ENCODE measurements at places on chromosomes 4 and X. TPM values are rescaled to one million over a fixed set of nuclear protein-coding genes. Genes with fewer than 3 reads are reported as not detected.

The TRIM60 gene
- not detected for total RNA-seq

The MAMLD1 gene
- 51.7 TPM for total RNA-seq

The NALF2 gene
- total RNA-seq, result 2.1 TPM

GRCh38 chrX:79623098-79623762 is 256.1 kb upstream of the ITM2A start:
- no peak for DNase-seq
- no peaks in the 10 kb centered on the region for H3K36me3 ChIP-seq
- no peaks in the 10 kb centered on the region for H3K27me3 ChIP-seq
- no peaks in the 10 kb centered on the region for H3K4me1 ChIP-seq
- no peak overlapping the region for H3K27ac ChIP-seq
- no peak overlapping the region for H3K4me3 ChIP-seq

DNA sequence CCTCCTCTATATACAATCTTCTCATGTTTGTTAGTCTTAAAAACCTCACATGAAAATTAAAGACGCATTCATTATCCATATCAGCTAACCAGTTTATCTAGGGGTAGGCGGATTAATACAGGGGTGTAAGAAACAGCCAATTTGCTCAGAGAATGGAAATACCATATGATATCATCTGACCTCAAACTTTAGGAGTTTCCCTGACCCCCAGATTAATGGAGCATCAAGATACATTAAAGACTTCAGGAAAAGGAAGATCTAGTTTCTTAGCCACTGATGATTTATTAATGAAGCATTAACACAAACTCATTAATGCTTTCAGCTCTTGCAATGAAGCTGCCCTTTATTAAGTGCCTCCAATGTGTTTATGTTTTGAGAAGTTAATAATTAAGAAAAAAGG is 67.5 kb downstream of the CAMK2D start:
- H3K36me3 ChIP-seq, result no peaks in the 10 kb centered on the region
- DNase-seq, result no peak
- H3K27ac ChIP-seq, result no peak overlapping the region
- H3K27me3 ChIP-seq, result no peaks in the 10 kb centered on the region
- no peaks in the 10 kb centered on the region for H3K4me1 ChIP-seq
- H3K4me3 ChIP-seq, result no peak overlapping the region

GRCh38 chrX:121836000-121836399 is 788.6 kb downstream of the GLUD2 start:
- H3K36me3 ChIP-seq, result no peaks in the 10 kb centered on the region
- H3K4me1 ChIP-seq, result no peaks in the 10 kb centered on the region
- H3K27ac ChIP-seq, result no peak overlapping the region
- no peaks in the 10 kb centered on the region for H3K27me3 ChIP-seq
- H3K4me3 ChIP-seq, result no peak overlapping the region
- DNase-seq, result no peak

DNA sequence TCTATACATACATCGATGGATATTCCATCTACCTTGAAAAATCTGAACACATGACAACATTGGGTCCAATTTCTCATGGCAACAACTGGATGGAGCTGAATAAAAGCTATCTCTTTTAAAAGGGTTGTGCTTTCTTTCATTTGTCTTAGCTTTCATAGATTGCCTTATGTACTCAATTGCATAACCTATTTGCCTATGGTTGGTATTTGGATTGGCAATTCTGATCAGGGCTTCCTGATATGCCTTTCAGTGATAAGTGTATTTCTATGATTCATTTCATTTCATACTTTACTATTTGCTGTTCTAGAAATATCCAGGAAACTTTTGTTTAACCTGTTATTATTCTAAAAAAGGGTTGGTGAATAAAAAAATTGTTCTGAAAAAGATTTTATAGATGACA is 509.9 kb downstream of the GRXCR1 start:
- no peaks in the 10 kb centered on the region for H3K27me3 ChIP-seq
- H3K4me3 ChIP-seq, result no peak overlapping the region
- H3K4me1 ChIP-seq, result no peaks in the 10 kb centered on the region

GRCh38 chr4:86338989-86339388 is 20.9 kb downstream of the MAPK10 start:
- peaks cover 3% of the 10 kb centered on the region for H3K4me1 ChIP-seq
- no peaks in the 10 kb centered on the region for H3K36me3 ChIP-seq
- H3K4me3 ChIP-seq, result no peak overlapping the region

GRCh38 chrX:74422576-74423288 is 1.4 kb downstream of the SLC16A2 start:
- H3K4me3 ChIP-seq, result peak overlapping the region; percentile 37
- DNase-seq, result peak; percentile 23
- H3K36me3 ChIP-seq, result no peaks in the 10 kb centered on the region
- no peaks in the 10 kb centered on the region for H3K27me3 ChIP-seq
- peak overlapping the region; percentile 93 for H3K27ac ChIP-seq

GRCh38 chr4:167452922-167453430 is 218.7 kb upstream of the SPOCK3 start:
- no peaks in the 10 kb centered on the region for H3K36me3 ChIP-seq
- no peak overlapping the region for H3K27ac ChIP-seq
- H3K4me3 ChIP-seq, result no peak overlapping the region
- DNase-seq, result no peak
- no peaks in the 10 kb centered on the region for H3K27me3 ChIP-seq

GRCh38 chr4:185787926-185788679 is 23.9 kb downstream of the SORBS2 start:
- H3K36me3 ChIP-seq, result no peaks in the 10 kb centered on the region
- DNase-seq, result no peak
- no peak overlapping the region for H3K27ac ChIP-seq
- H3K4me1 ChIP-seq, result no peaks in the 10 kb centered on the region

- no peak overlapping the region for H3K4me3 ChIP-seq
- H3K36me3 ChIP-seq, result no peaks in the 10 kb centered on the region
- no peaks in the 10 kb centered on the region for H3K4me1 ChIP-seq
- no peaks in the 10 kb centered on the region for H3K27me3 ChIP-seq
- no peak for DNase-seq
- H3K27ac ChIP-seq, result no peak overlapping the region
These were observed 1025.5 kb downstream of the STIM2 start for GRCh38 chr4:27886120-27886519.

GRCh38 chrX:150224676-150225075 is 138.4 kb upstream of the MAMLD1 start:
- H3K27me3 ChIP-seq, result no peaks in the 10 kb centered on the region
- H3K27ac ChIP-seq, result no peak overlapping the region
- DNase-seq, result no peak

- H3K27me3 ChIP-seq, result no peaks in the 10 kb centered on the region
- H3K4me1 ChIP-seq, result no peaks in the 10 kb centered on the region
- H3K27ac ChIP-seq, result no peak within 1 kb of the TSS
These were observed at the start of gene XPNPEP2 for GRCh38 chrX:129738466-129739308. Gene XPNPEP2, plus strand, starts transcription at chrX:129738979. Its CDS starts 235 bp downstream, at chrX:129739214.

DNA sequence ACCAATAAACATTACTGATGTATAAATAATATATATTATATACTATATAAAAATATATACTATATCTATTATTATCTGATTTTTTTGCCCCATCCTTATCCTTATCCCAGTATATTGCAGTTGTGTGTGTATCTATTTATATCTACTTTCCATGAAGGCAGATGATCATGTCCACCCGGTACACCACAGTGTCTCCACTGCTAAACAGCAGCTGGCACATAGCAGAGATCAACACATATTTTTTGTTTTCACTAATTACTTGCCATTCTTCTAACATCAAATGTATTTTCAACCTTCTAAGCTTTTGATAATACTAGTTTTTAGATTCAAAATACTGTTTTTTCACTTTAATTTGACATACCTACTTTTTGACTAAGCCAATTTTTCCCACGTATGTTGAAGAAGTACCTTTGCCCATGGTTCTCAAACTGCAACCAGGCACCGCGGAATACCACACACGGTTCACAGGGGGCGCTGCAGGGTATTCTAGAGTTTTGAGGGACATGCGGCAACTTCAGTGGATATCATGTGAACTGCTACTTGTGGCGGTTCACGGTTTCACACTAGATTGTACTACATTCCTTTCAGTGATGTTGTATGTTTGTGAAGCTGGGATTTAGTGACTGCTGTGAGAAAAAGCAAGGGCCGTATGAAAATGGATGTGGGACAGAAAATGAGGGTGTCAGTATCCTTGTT is 182.5 kb upstream of the NPY2R start:
- no peaks in the 10 kb centered on the region for H3K4me1 ChIP-seq
- no peaks in the 10 kb centered on the region for H3K27me3 ChIP-seq
- H3K4me3 ChIP-seq, result no peak overlapping the region
- no peaks in the 10 kb centered on the region for H3K36me3 ChIP-seq
